ENCODE measurements at places on chromosomes 4 and X. TPM values are rescaled to one million over a fixed set of nuclear protein-coding genes. Genes with fewer than 3 reads are reported as not detected.

The DNAAF6 gene
- not detected for total RNA-seq

The POU4F2 gene
- 0.03 TPM for total RNA-seq

The SERTM2 gene
- not detected for total RNA-seq

The XG gene
- not detected for total RNA-seq

The TXLNG gene
- 9.7 TPM for total RNA-seq

The NIPAL1 gene
- 0.54 TPM for total RNA-seq

The STOX2 gene
- total RNA-seq: 3.3 TPM

The PAGE4 gene
- total RNA-seq: not detected

The USP17L22 gene
- total RNA-seq: not detected

The CTSO gene
- 2.2 TPM for total RNA-seq

The MID1 gene
- total RNA-seq: 25.7 TPM

The HHIP gene
- 7.6 TPM for total RNA-seq

The TCEAL5 gene
- total RNA-seq: not detected

The EPHA5 gene
- 0.91 TPM for total RNA-seq

The SOX3 gene
- not detected for total RNA-seq

The ARSJ gene
- total RNA-seq: 12.2 TPM

The MMRN1 gene
- total RNA-seq: not detected

The TLL1 gene
- total RNA-seq: not detected

The COX7B2 gene
- total RNA-seq: 55.2 TPM

The ARR3 gene
- total RNA-seq: not detected

The CTAG1B gene
- not detected for total RNA-seq

The YY2 gene
- total RNA-seq: 0.11 TPM

The GPR143 gene
- 3.9 TPM for total RNA-seq

The CXorf49 gene
- total RNA-seq: 0.57 TPM

The TMEM271 gene
- total RNA-seq: not detected

The TRIM60 gene
- not detected for total RNA-seq

The GLOD5 gene
- not detected for total RNA-seq

The FANCB gene
- total RNA-seq: 8.2 TPM

The MAGEB2 gene
- 42.1 TPM for total RNA-seq

The SLC30A9 gene
- 72.1 TPM for total RNA-seq

The ZNF711 gene
- 6.3 TPM for total RNA-seq

The ALG13 gene
- total RNA-seq: 60.4 TPM

Data from Daoy (cell line).